ENCODE measurements at places on chromosomes 13 and 19.
A peak's percentile ranks its signal among the peaks of the same experiment; 100 is the strongest.

DNA sequence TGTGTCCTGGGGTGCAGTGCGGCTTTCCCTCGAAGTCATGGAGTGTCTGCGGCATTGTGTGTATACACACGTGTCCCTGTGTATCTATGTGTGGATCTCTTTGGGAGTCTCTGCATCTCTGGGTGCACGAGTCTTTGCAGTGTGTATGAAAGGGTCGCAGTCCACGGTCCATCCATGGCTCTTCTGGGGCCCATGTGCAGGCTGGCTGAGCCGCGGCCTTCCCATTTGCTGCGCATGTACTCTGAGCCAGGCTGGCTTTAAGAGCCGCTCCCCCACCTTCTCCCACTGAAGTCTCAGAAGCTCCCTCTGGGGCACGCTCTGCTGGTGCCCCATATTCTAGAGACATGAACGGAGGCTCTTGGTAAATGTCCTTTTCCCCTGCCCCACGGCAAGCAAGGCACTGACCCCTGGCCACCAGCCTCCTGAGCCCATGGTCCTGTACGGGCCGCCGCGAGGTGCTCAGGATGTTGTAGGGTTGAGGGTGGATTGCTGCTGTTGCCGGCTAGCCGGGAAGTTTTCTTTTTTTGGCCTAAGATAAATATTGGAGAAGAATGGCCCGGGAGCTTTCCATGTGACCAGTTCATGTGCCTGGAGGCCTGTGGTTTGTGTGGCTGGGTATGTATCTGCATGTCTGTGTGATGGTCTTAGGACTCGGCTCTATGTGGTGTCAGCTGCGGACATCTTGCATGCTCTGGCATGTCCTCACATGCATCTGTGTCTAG lies 31.9 kb downstream of the PAK4 start:
- DNase-seq: no peak

GRCh38 chr13:30847650-30848307 lies 58.3 kb upstream of the MEDAG start:
- DNase-seq: no peak

GRCh38 chr19:10543059-10543419 lies 665 bp upstream of the ATG4D start:
- no peak for DNase-seq

GRCh38 chr19:29088761-29089160 lies 124.2 kb downstream of the UQCRFS1 start:
- no peak for DNase-seq

- DNase-seq: no peak
These were observed 40.8 kb upstream of the IGSF23 start for GRCh38 chr19:44572581-44572900.

GRCh38 chr13:83634601-83635000 lies 247.7 kb downstream of the SLITRK1 start:
- no peak for DNase-seq

DNA sequence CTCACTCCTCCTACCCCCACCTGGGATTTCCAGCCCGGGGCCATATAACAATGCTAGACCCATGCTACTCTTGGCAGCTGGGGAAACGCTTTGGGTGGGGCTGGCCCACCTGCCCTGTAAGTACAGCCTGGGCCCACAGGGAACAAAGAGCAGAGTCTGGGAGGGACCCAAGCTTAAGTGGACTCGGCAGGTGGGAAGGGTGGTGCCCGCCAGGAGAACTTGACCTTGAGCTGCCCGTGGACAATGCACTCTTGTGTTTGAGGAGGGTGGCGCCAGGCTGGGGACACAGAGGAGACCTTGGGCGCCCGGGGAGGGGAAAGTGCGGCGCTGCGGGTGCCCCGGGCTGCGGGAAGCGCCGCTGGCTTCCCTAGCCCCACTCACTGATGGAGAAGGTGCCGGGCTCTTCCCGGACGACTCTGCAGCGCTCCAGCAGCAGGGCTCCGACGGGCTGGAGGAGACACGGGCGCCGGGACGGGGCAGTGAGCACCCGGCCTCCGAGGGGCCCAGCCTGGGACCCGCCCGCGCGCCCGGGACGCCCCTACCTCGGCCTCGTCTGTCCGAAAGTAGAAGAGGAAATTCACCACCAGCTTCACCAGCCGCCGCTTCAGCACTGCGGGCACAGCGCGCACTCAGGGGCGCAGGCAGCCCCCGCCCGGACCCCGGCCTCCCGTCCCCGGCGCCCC lies 607 bp downstream of the PLEKHJ1 start:
- DNase-seq: peak; percentile 62

- no peak for DNase-seq
These were observed 51.1 kb downstream of the MLLT1 start for GRCh38 chr19:6228551-6229215.

- DNase-seq: no peak
These were observed 14.9 kb downstream of the FXYD5 start for GRCh38 chr19:35169221-35169995.

DNA sequence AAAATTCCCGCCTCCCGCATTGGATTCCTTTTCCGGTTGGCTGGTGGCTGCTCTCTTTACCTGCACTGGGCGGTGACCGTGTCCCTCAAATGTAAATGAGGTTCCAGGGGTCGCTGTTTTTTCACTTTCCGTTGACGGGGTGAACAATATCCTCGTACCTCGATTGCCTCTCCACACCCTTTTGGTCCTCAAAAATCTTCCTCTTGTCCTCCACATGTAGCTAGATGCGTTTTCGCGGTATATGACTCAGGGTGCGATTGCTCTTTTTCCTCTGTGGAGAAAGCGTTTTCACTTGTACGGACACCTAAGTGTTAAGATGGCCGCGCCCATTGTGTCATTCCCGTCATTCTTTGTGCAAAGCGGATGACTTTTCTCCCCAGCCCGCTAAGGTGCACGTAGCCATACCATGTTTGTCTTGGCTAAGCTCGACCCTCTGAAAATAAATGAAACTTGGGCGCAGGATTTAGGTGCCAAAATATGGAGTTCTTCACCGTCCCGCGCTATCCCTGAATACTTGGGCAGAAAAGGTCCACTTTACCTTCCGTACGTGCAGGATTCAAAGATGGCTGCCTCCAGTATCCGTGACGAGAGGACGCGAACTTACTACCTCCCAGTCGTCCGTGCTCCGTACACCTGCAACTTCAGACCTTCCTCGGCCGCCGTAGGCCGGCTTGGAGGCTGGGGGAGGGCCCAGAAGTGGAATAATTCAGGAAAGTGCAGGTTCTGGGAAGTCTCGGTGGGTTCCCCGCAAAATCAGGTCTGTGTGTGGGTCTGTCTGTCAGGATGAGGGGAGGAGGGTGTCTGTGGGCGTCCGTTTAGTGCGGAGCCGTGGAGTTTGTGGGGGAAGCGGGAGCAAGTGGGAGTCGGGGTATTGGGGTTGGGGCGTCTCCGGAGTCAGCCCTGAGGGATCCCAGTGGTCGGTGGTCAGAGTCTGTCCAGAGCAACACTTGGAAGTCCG lies at the start of gene ZNF613:
TSS of gene ZNF613 (plus strand) at position 689 of the 958 bp plus-strand sequence. CDS start 8,749 bp downstream, outside the sequence.
- DNase-seq: peak; percentile 80

DNA sequence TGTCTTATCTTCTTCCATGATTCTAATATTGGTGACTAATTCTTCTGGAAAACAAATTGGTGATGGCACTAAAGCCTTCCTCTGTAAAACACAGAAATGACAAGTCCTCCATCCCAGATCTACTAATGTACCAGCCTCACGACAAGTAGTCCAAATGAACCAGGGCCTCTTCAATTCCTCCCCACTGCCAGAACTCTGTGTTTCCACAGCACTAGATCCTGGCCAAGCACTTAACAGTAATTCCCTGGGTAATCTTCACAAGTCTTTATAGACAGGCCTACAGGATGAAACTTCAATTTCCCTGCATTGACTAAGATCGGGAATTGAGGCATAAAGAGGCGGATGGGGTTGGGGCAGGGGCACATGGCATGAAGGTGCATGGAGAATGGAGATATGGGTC lies 52.7 kb downstream of the SIAH3 start:
- no peak for DNase-seq

DNA sequence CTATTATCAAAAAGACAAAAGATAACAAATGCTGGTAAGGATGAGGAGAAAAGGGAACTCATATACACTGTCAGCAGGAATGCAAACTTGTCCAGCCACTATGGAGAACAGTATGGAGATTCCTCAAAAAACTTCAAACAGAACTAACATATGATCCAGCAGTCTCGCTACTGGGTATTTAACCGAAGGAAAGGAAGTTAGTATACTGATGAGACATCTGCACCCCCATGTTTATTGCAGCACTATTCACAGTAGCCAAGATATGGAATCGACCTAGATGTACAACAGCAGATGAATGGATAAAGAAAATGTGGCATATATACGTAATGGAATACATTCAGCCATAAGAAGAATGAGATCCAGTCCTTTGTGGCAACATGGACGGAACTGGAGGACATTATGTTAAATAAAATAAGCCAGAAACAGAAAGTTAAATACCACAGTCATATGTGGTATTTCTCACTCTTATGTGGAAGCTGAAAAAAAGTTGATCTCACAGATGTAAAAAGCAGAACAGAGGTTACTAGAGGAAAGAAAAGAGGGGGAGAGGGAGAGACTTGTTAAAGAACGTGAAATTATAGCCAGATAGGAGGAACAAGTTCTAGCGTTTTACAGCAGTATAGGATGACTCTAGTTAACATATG lies 83.2 kb downstream of the RUBCNL start:
- no peak for DNase-seq

GRCh38 chr19:57435062-57435978 lies at the start of gene ZNF749:
ZNF749 (plus strand) TSS chr19:57435325; CDS start chr19:57435579, 254 bp downstream.
- DNase-seq: peak; percentile 95
